ENCODE measurements at places on chromosomes 2 and 18.

DNA sequence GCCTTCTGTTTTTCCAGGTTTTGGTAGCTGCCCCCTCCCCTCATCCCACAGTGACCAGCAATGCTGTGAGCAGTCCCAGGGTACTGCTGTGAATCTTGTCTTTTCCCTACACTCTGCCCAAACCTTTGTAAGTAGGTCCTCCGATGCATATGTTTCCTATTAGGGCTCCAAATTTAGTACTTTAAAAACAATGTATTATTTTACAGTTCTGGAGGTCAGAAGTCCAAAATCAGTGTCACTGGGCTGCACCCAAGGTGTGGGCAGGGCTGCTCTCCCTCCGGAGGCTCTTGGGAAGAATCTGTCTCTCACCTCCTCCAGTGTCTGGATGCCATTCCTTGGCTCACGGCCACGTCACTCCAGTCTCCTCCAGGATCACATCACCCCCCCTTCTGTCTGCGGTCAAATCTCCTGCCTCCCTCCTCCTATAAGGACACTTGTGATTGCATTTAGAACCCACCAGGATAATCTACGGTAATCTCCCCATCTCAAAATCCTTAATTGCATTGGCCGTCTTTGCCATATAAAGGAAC is 208.5 kb downstream of the SH3BP4 start:
- no peak for DNase-seq

GRCh38 chr18:44186001-44186400 is 494.7 kb upstream of the SETBP1 start:
- DNase-seq, result no peak

DNA sequence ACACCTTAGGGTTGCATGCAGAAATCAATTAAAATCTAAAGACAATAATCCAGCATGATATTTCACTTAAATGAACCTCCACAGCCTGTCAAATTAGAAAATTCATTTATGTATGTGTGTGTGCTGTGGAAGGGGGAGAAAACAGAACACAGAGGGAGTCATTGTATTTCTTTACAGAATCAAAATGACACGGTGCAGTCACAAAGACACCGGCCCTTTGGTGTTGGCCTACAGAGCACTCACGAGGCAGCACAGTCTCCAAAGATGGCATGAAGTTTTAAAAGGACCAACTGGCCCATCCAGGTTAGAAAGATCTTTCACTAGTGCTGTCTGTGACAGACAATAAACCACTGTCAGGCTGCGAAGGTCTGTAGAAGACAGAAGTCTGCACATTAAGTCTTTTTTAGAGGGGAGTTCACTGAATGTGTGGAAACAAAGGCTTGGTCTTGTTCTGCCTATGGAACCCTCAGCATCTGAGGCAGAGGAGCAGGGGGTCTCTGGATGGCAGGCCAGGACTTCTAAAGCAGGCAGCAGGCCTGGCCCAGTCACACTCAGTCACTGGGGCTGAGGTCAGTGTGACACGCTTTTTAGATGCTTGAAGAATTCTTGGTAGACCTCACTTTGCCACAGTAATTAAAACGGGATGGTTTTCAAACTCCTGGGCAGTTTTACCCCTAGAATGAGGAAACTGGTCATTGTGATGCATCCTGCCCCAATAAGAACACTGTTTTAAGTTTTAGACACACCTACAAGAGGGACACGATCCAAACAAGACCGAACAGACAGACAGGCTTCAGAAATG is 184.9 kb downstream of the AFF3 start:
- no peak for DNase-seq

DNA sequence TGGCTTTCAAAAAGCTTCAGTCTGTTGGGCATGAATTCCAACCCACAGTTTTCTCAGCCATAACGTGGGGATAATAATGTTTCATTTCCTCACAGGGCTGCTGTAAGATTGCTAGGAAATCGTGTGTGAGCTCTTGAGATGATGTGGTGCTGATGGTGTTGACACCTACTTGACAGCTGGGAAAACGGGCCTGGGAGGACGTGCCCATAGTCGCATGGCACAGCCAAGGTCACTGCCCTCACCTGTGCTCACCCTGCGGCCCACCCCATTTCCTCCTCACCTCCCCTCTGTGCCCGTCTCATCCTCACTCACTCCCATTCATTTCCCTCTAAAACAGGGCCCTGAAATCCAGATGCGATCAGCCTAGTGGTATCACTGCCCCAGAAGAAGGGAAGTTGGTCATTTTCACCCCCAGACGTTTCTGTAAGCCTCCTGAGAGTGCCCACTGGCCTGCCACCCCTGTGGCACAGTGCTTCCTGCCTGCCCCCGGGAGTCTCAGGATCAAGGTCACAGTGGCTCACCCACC is 33.0 kb downstream of the DPYSL5 start:
- DNase-seq, result no peak

DNA sequence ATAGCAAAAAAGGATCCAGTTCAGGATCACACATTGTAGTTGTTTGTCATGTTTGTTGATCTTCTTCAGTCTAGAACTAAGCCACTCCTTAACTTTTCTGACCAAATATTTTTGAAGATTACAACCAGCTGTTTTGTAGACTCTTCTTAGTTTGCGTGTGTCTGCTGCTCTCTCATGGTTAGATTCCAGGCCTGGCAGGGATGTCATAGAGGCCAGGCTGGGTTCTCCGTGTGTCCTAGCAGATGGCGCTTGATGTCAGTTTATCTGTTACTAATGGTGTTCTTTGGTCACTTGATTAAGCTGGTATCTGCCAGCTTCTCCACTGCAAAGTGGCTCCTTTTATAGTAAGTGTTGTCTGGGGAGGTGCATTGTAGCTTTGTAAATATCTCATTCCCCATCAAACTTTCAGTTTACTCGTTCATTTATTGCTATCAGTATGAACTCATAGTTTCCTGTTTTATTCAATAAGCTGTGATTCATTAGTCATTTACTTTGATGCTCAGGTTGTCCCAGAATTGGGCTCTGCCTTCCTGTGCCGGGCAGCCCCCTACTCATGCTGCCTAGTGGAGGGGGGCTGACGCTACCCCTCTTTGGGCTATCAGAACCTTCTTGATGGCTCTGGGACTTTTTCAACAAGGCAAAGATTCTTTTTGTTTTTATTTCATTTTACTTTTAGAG is 42.1 kb downstream of the GRHL1 start:
- DNase-seq, result no peak

- DNase-seq, result no peak
Observed at GRCh38 chr18:24797981-24798380, 337.5 kb downstream of the HRH4 start.

GRCh38 chr2:37633234-37633633 is 38.2 kb downstream of the CDC42EP3 start:
- no peak for DNase-seq

- DNase-seq, result no peak
Observed at GRCh38 chr2:168698969-168699368, 103.5 kb upstream of the NOSTRIN start.

DNA sequence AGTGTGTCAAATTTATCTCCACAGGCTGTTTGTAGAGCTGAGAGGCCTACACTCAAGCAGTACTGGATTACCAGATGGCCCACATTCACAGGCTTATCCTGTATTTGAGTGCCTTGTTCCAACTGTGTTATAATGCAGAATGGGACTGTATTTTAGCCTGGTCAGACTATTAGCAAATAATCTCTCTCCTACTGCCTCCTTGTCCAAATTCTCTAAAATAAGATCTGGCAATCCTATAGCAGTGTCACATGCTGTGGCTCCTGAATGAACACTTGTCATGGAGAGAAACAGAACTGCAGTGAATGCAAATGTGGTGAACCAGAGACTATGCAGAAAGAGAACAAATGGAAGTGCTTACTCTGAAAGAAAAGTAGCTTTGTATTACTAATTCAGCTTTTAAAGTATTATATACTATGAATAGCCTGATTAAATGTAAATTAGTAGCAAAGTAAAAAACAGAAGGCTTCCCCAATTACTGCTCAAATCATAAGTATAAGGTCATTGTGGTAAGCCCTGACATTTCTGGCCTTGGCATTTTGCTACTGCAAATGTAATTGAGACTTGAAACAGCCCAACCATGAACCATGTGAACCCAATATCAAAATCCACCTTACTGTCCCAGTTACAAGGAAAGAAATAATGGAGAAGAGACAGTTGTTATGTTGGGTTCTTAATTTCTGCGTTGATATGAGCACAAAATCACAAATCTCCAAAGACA is 80.0 kb downstream of the MAP4K3 start:
- no peak for DNase-seq

GRCh38 chr2:1856475-1856874 is 112.2 kb upstream of the PXDN start:
- no peak for DNase-seq

DNA sequence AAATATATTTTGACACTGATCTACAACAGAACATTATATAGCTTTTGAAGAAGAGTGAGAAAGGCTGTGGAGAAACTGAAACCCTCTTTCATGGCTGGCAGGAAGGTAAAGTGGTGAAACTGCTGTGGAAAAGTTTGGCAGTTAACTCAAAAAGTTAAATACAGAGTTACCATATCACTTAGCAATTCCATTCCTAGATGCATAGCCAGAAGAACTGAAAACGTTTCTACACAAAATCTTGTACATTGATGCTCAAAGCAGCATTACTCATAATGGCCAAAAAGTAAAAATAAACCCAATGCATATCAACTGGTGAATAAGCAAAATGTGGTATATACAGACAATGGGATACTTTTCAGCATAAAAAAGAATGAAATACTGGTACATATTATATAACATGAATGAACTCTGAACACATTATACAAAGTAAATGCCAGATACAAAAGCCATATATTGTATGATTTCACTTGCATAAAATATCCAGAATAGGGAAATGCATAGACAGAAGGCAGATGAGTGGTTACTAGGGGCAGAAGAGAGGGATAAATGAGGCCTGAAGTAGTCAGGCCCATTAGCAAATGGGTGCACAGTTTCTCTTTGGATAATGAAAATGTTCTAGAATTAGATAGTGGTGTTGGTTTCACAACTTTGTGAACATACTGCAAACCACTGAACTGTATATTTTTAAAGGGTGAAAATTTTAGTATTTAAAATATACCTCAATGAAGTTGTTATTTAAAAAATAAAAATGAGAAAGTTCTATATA is 114.3 kb downstream of the DYM start:
- DNase-seq, result no peak

GRCh38 chr2:230471074-230471473 is 55.1 kb downstream of the SP100 start:
- DNase-seq, result no peak

DNA sequence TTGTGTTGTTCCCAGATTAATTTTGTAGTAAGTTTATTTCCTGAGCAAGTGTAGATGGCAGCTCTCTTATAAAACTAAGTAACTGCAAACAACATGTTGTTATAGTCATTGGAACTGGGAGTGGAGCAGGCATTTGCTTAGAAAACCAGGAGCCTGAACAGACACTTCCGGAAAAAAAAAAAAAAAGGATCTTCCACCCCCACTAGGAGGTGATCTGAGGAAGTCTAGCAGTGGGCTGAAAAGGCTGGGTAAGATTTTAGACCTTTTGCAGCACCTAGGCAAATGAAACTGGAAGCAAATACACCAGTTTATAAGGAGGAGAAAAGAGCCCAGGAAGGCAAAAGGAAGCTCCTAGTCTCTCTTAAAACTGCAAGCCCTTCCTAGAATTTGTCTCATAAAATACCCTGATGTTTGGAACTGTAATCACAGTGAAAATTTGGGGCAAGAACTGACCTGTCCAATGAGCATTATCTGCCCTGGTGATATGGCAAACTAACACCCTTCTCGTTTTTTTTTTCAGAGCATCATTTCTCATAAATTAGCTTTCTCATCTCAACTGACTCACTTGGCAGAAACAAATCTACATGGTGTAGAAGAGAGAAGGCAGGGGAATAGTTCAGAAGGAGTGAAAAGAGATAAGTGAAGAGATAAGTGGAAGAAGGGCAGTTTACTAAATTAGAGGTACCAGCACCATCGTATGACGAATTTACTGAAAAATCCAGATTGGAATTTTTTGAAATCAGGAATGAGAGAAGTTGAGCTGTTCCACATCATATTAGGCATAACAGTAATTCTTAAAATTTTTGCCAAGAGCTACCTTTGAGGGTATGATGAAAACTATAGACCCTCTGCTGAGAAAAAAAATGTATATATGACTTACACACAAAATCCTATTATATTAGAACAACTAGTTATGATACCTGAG is 4.2 kb upstream of the CCNYL1 start:
- DNase-seq, result no peak

GRCh38 chr2:216399621-216400020 is 12.7 kb upstream of the SMARCAL1 start:
- no peak for DNase-seq

- DNase-seq, result no peak
Observed at GRCh38 chr2:239307921-239308613, 92.8 kb downstream of the HDAC4 start.

GRCh38 chr18:70181015-70181414 is 24.5 kb downstream of the RTTN start:
- DNase-seq, result no peak

DNA sequence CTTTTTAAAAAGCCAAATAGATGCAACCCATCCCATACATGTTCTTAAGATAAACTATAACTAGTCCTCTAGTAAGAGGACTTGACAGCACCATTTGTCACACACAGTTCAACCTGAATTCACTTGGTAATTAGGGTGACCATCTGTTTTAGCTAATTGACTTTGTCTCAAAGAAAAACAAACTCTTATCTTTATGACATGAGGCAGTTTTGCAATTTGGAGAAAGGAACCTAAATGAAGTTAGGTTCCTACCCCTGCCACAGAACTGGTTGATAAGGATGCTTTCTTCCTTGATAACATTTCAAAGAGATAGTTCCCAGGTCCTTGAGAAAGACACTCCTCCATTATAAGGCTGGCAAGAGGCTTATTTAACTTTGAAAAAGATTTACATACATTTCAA is 57.4 kb upstream of the LRRTM1 start:
- no peak for DNase-seq

- DNase-seq, result no peak
Observed at GRCh38 chr18:55546851-55547704, 40.9 kb downstream of the TCF4 start.

DNA sequence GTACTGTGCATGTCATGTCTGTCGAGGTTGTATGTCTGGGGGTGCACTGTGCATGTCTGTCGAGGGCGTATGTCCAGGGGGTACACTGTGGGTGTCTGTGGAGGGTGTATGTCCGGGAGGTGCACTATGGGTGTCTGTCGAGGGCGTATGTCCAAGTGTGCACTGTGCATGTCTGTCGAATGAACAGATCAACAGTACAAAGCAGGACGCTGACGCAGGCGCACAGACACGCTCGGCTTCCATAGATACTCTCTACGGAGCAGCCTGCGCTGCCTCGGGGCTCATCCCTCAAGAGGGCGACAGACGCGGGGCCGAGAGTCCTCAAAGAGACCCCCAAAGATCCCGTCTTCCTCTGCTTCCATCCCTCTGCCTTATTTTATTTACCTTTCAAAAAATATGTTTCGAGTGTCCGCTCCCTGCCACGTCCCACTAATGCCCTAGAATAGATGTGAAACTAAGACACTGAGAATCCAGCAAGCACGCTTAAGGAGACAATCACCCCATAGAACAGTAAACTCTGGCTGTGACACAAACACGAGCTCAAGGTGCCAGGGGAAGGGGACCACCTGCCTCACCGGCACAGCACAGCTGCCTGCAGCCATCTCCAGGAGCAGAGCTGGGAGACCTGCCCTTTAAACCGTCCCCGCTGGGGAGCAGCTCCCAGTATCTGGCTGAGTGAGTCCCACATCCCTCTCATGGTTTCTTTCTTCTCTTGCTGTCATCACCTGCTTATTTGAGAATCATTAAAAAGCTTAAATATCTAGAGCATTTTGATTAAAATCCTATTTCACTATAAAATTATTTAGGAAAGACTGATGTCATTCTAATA is 250.5 kb upstream of the MYT1L start:
- no peak for DNase-seq

GRCh38 chr2:205002390-205002789 is 457.1 kb downstream of the PARD3B start:
- no peak for DNase-seq

GRCh38 chr2:122486705-122487415 is 731.4 kb downstream of the TSN start:
- no peak for DNase-seq

All from cortex of kidney (tissue), 1 donor.